ENCODE measurements at places on chromosomes 4 and X. TPM values are rescaled to one million over a fixed set of nuclear protein-coding genes. Genes with fewer than 3 reads are reported as not detected.

MBNL3 gene
- 3.9 TPM for total RNA-seq

GRCh38 chr4:148874331-148874730 is 432.1 kb upstream of the NR3C2 start:
- no peak for ATAC-seq

GRCh38 chr4:39410415-39410814 is 3.7 kb downstream of the KLB start:
- no peak for ATAC-seq

DNA sequence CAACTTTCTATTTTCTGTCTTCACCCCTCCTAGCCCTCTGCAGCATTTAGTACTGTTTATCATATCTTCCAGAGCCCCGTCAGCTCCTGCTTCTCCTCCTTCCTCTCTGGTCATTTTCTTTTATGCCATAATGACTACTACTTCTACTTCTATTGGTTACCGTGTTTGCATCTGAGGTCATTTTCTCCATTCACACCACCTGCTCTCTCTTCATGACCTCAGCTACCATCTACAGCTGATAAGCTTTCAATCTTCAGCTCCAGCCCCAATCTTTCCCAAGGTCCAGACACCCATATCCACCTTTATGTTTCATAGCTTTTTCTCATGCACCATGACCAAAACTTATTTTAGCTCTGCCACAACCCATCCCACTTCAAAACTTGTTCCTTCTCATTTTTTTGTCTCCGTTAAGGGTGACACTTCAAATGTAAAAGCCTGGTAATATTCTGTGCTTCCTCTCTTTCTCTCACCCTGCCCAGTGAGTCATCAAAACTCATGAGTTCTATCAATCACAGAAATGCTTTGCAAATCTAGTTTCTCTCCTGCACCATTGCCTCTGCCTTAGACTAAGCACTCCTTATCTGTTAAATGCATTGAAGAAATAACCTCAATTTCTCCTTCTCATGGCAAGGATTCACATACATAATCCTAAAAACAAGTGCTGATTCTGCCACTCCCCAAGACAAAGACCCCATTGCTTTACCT is 71.3 kb upstream of the IQCM start:
- ATAC-seq = no peak

BMPR1B gene
- 40.9 TPM for total RNA-seq

- peak; percentile 7 for ATAC-seq
Measured at GRCh38 chr4:1336088-1336491, 10.9 kb upstream of the UVSSA start.

- ATAC-seq = peak; percentile 53
Measured at GRCh38 chr4:147968641-147969040, 236.8 kb downstream of the ARHGAP10 start.

ATP6AP2 gene
- 110 TPM for total RNA-seq

- ATAC-seq = no peak
Measured at GRCh38 chr4:133379681-133380438, 230.8 kb downstream of the PCDH10 start.

- no peak for ATAC-seq
Measured at GRCh38 chr4:5899881-5900280, 7.0 kb upstream of the CRMP1 start.

ENOX2 gene
- total RNA-seq = 14.3 TPM

DNA sequence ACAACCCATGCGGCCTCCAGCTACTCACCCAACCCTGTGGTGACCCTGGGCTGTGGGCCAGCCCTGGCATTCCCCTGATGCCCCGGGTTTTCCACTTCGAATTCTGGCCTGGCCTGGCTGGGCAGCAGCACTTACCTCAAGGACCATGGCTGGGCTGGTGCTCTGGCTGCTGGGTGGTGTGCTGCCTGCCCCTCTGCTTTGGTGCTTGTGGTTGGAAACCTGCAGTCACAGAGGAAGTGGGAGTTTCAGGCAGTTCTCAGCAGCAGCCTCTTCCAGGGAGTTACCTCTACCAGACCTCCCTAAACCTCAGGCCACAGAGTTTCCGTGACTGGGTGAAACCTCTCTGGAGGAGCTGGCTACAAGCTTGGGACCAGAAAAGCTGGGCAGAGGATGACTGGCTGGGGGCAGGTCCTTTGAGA is at the start of gene CXCR3:
Gene CXCR3 (minus strand): TSS at position 209 of the 419 bp plus-strand sequence. CDS start 62 bp downstream, at position 147.
- ATAC-seq = no peak

GRCh38 chr4:6322761-6323566 is 53.3 kb downstream of the WFS1 start:
- ATAC-seq = no peak

GRCh38 chr4:26753617-26754016 is 107.0 kb upstream of the STIM2 start:
- ATAC-seq = peak; percentile 51

GRCh38 chr4:56130606-56131155 is 181.9 kb downstream of the CEP135 start:
- no peak for ATAC-seq

DNA sequence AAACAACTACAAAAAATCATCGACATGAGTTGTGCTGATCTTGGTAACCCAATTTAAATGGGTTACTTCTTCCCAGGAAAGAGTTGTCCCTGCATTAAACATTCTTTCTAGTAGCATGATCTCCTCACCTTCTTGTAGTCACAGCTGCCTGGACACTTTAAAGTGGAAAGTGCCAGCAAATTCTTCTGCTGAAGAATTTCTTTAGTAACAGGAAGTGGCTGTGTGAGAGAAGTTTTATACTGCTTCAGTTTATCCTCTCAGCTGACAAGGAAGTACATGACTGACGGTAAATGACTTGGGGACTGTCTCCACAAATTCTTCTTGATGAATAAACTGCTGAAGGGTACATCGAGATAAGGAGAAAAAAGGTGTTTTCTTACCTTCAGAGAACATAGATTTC is 18.2 kb upstream of the TNIP3 start:
- ATAC-seq = no peak

DNA sequence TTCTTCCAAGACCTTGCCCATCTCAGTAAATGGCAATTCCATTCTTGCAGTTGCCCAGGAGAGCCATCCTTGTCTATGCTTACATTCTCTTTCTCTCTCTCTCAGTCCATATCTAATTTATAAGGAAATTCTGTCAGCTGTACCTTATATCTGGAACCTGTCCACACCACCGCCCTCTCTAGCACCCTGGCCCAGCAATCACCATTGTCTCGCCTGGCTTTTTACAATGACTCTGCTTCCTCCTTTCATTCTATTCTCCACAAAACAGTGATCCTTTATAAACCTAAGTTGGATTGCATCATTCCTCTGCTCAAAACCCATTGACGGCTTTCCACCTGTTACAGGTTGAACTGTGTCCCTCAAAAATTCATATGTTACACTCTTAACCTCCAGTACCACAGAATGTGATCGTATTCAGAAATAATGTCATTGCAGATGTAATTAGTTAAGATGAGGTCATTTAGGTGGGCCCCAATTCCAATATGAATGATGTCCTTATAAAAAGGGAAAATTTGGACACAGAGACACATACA is 31.3 kb downstream of the APBB2 start:
- no peak for ATAC-seq

GRCh38 chr4:80225595-80225994 is 28.3 kb downstream of the PRDM8 start:
- ATAC-seq = no peak

CCKAR gene
- 0.54 TPM for total RNA-seq

DNA sequence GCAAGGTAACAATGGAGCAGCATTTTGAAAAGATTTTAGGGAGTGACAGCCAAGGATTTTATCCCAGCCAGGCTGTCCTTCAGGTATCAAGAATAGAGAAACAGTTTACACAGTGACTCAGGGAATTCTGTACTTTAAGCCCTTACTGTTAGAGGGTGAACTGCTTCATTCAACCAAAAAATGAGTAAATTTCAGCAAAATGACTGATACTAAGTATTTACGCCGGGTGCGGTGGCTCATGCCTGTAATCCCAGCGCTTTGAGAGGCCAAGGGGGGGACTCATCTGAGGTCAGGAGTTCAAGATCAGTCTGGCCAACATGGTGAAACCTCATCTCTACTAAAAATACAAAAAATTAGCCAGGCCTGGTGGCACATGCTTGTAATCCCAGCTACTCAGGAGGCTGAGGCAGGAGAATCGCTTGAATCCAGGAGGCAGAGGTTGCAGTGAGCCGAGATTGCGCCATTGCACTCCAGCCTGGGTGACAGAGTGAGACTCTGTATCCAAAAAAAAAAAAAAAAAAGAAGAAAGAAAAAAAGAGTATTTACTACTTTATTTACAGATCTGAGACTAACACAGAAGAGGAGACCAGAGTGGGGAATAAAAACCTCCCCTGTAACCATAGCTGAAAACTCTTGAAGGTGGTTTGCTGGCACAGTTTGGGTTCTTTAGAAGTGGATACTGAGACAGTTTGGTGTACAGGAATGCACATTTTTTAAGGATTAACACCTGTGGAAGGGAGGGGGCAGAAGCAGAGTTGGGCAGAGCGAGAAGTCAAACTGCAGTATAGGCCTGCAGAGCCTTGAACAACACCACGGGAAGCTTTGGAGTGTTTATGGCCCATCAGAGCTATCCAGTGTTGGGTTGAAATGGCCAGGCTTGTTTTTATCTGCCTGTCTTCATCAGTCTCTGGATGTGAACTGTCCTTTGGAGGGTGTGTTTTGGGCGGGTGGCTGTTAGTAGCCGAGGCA is 40.5 kb downstream of the TMEM131L start:
- no peak for ATAC-seq

F9 gene
- total RNA-seq = not detected

DNA sequence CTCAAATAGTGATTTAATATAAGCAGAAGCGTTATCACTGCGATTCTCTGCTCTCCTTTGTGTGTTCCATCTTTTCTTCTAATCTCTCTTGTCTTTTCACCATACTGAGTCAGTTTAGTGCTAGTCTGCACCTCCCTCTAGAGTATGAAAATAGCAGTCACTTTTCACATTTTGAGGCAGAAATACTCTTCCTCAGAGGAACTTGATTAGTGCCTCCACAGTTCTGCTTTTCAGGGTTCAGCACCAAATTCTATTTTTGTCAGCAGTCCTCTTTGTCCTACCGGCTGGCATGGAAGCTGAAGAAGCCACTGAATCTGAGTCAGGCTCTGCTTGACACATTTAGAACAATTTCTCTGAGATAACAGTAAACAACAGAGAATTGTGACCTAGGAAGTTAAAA is 49.7 kb upstream of the ANKRD17 start:
- ATAC-seq = no peak

Data from gastroesophageal sphincter (tissue), 4 donors.